Left kidney (tissue), 8 donors: ENCODE measurements at places on chromosomes 11 and 22. TPM values are rescaled to one million over a fixed set of nuclear protein-coding genes. Genes with fewer than 3 reads are reported as not detected.

DNA sequence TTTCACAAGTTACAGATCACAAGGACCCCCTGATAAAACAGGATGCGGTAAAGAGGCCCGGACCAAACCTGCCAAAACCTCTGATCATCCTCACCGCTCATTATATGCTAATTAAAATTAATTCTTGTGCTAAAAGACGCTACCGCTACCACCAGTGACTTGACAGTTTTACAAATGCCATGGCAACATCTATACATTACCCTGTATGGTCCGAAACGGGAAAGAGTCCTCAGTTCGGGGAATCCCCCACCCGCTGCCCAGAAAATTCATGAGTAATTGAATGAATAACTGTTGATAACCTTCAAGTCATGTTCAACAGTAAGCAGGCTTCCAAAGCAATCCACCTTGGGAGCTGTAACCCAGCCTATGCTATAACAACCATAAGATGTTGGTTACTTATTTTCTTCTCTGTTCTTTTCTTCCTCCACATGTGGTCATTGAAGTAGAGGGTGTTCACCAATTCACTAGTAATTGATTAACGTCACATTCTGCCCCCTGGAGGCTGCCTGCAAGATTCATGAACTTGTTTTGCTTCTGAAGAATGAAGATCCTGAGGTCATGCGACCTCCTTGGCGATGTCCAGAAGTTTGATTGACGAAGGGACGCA lies 20.6 kb downstream of the APOBEC3H start:
- no peak for DNase-seq

PANX3 gene
- not detected for polyA plus RNA-seq

LARGE2 gene
- polyA plus RNA-seq: 23.3 TPM

GPR83 gene
- polyA plus RNA-seq: 0.75 TPM

HTR3A gene
- polyA plus RNA-seq: not detected
